Natural killer cell (primary cell): ENCODE measurements at places on chromosomes 1 and 21. TPM values are rescaled to one million over a fixed set of nuclear protein-coding genes. Genes with fewer than 3 reads are reported as not detected.

Gene ESRRG
- total RNA-seq = not detected

Gene KCNJ9
- total RNA-seq = not detected

Gene KAZN
- 1.2 TPM for total RNA-seq

Gene BRDT
- total RNA-seq = not detected

Gene RER1
- total RNA-seq = 98.9 TPM

Gene PLA2G2F
- not detected for total RNA-seq

DNA sequence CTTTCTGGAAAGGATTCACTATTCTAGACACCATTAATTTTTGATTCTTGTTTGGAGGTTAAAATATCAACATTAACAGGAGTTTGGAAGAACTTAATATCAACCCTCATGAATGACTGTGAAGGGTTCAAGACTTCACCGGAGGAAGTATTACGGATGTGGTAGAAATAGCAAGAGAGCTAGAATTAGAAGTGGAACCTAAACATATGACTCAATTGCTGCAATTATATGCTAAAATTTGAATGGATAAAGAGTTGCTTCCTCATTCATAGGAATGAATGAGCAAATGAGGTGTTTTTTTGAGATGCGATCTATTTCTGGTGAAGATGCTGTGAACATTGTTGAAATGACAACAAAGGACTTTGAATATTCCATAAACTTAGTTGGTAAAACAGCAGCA is 77.9 kb upstream of the TNFSF4 start:
- peaks cover 4% of the 10 kb centered on the region for H3K27me3 ChIP-seq
- H3K4me3 ChIP-seq = no peak overlapping the region
- no peaks in the 10 kb centered on the region for H3K36me3 ChIP-seq
- no peaks in the 10 kb centered on the region for H3K4me1 ChIP-seq
- no peak overlapping the region for H3K27ac ChIP-seq

DNA sequence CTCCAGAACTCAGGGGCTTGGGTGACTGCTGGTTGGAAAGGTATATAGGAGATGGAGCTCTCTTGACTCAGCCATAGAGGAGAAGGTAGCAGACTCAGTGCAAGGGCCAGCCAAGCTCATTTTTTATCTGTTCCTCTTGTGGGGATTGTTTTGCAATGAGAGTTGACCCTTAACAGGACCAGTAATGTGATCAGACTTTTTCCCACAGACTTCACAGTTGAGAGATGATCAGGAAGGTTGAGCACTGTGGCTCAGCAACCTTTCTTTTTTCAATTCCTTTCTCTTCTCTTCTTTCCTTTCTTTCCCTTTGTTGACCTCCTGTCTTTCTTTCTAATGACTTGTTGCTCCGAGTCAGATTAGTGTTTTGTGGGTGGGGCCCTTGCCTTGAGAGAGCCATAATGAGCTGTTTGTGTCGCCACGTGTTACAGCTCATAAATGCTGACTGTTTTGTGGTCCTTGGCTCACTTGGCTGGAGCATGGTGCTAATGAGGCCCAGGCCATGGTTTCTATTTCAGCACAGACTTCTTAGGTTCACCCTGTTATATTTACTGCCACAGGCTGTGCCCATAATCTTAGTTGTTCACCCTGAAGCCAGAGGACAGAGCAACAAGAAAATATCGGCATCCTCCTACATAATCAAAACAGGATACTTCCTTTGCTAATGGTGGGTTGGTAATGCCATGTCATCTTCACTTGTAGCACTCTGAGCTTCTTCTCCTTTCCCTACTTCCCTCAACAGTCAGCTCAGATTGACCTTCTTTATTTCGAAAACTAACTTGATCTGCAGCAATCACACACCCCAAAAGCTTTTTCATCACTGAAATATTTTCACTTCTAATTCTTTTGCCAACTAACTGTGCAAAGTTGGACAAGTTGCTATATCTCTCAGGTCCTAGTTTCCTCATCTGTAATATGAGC is 13.9 kb downstream of the ADAM30 start:
- H3K4me3 ChIP-seq = no peak overlapping the region
- no peak for DNase-seq
- H3K4me1 ChIP-seq = no peaks in the 10 kb centered on the region
- peaks cover 2% of the 10 kb centered on the region for H3K27me3 ChIP-seq

DNA sequence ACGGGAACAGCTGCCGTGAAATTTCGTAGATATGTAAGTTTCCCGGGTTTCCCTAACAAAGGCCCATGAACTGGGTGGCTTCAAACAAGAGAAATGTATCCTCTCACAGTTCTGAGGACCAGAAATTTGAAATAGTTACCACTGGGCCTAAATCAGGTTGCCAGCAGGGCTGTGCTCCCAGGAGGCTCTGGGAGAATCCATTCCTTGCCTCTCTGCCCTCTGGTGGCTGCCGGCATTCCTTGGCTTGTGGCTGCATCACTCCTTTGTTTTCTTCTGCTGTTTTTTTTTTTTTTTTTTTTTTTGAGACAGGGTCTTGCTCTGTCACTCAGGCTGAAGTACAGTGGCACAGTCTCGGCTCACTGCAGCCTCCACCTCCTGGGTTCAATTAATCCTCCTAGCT is 23.7 kb downstream of the UMODL1 start:
- H3K4me3 ChIP-seq = no peak overlapping the region
- H3K27ac ChIP-seq = no peak overlapping the region
- H3K36me3 ChIP-seq = no peaks in the 10 kb centered on the region

- H3K4me1 ChIP-seq = peaks cover 17% of the 10 kb centered on the region
- peak overlapping the region; percentile 84 for H3K4me3 ChIP-seq
- H3K27ac ChIP-seq = peak overlapping the region; percentile 93
- DNase-seq = peak; percentile 79
- no peaks in the 10 kb centered on the region for H3K27me3 ChIP-seq
Measured at GRCh38 chr1:45303520-45304310, 23.0 kb upstream of the HPDL start.

DNA sequence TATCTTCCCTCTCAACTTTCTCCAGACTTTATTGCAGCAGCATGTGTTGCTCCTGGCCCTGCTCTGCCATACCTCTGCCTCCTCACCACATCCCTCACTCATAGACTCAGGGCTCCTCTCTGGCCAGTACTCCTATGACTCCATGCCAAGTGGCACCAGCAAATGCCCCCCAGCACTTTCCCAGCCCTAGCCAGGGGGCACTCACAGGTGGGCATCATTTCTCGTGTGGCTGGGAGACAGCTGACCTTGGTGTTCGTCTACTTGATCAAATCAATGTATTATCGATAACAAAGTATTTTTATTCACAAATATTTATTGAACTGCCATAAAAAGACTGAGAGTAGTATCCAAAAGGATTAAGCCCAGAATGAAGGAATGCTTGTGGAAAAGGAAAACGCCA is 418.2 kb downstream of the FAM72C start:
- H3K4me1 ChIP-seq = no peaks in the 10 kb centered on the region
- no peaks in the 10 kb centered on the region for H3K27me3 ChIP-seq
- no peaks in the 10 kb centered on the region for H3K36me3 ChIP-seq
- no peak overlapping the region for H3K4me3 ChIP-seq

DNA sequence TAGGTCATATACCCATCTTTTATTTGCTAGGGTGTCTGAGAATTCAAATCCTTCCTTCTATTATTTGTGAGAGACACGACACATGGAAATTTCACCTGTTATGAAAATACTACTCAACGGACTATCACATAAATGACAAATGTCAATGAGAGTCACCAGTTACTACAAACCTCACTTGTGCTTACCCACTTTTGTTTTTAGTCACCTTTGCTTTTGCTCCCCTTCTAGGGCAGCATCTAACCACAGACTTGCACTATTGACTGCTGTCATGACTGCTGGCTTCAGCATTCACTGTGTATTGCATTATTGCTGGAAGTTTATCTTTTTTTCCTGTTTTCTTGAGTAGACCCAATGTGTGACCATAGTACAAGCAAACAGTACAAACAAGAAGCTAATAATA is 1048.0 kb downstream of the PLA2G4A start:
- H3K27ac ChIP-seq = no peak overlapping the region
- H3K36me3 ChIP-seq = no peaks in the 10 kb centered on the region
- no peaks in the 10 kb centered on the region for H3K4me1 ChIP-seq
- no peak overlapping the region for H3K4me3 ChIP-seq
- no peak for DNase-seq

GRCh38 chr1:201184307-201185122 is 6.1 kb upstream of the IGFN1 start:
- no peak overlapping the region for H3K4me3 ChIP-seq
- no peak for DNase-seq
- no peaks in the 10 kb centered on the region for H3K27me3 ChIP-seq
- no peaks in the 10 kb centered on the region for H3K4me1 ChIP-seq
- H3K36me3 ChIP-seq = no peaks in the 10 kb centered on the region

DNA sequence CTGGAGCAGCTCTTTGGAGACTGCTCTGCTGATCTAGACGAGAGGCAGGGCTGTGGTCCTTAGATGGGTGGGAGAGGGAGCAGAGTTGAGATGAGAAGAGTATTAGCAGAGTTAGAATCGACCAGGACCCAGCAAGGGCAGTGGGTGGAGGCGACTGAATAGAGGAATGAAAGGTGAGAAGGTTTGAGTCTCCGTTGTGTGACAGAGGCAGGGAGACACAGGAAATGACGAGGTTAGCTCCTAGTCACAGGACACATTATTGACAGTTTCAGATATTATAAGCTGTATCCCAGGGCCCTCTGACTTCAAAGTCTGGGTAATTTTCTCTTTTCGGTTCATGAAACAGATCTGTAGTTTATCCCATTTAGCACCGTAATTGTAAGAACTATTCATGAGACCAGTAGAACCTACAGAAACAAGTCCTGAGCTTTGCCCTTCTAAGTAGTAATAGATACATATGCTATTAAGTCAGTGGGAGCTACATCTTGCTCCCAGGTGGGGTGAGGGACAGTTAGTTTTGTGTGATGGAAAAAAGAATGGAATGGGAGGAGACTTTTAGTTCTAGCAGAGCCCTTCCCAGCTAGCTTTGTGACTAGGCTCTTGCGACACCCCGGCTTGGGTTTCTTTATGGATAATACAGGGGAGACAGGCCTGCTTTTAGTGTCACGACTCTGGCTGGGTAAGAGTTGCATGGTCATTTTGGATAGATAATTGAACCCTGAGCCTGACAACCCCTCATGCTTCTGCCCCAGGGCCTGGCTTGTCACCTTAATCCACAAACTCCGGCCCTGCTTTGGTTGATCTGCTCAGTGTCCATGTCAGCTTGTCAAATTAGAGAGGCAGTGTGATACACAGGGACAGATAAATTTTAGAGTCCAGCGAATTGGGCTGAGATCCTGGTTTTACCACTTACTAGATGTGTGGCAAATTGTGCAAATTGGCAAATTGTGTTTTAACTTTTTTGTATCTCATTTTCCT is 70.2 kb downstream of the UCK2 start:
- H3K4me1 ChIP-seq = peaks cover 3% of the 10 kb centered on the region
- H3K27me3 ChIP-seq = no peaks in the 10 kb centered on the region
- no peak overlapping the region for H3K4me3 ChIP-seq
- peak; percentile 15 for DNase-seq

GRCh38 chr1:180290265-180291001 is 60.4 kb downstream of the LHX4 start:
- H3K27ac ChIP-seq = no peak overlapping the region
- no peaks in the 10 kb centered on the region for H3K27me3 ChIP-seq
- no peak overlapping the region for H3K4me3 ChIP-seq
- DNase-seq = no peak
- H3K36me3 ChIP-seq = peaks cover 4% of the 10 kb centered on the region

GRCh38 chr1:219574484-219575087 is 38.3 kb downstream of the ZC3H11B start:
- H3K4me1 ChIP-seq = no peaks in the 10 kb centered on the region
- H3K27ac ChIP-seq = no peak overlapping the region
- no peak overlapping the region for H3K4me3 ChIP-seq
- no peak for DNase-seq
- H3K27me3 ChIP-seq = no peaks in the 10 kb centered on the region
- H3K36me3 ChIP-seq = no peaks in the 10 kb centered on the region

- H3K27ac ChIP-seq = no peak overlapping the region
- H3K36me3 ChIP-seq = no peaks in the 10 kb centered on the region
Measured at GRCh38 chr1:53984726-53985125, 33.3 kb downstream of the LDLRAD1 start.

GRCh38 chr1:238752327-238752726 is 634.0 kb upstream of the CHRM3 start:
- H3K4me3 ChIP-seq = no peak overlapping the region
- H3K27ac ChIP-seq = no peak overlapping the region
- H3K4me1 ChIP-seq = no peaks in the 10 kb centered on the region
- no peaks in the 10 kb centered on the region for H3K36me3 ChIP-seq
- DNase-seq = no peak
- H3K27me3 ChIP-seq = no peaks in the 10 kb centered on the region

GRCh38 chr1:184753608-184754475 is 816 bp downstream of the EDEM3 start:
- H3K4me3 ChIP-seq = peak overlapping the region; percentile 92
- peaks cover 6% of the 10 kb centered on the region for H3K4me1 ChIP-seq
- H3K36me3 ChIP-seq = no peaks in the 10 kb centered on the region
- DNase-seq = peak; percentile 66
- H3K27me3 ChIP-seq = no peaks in the 10 kb centered on the region

DNA sequence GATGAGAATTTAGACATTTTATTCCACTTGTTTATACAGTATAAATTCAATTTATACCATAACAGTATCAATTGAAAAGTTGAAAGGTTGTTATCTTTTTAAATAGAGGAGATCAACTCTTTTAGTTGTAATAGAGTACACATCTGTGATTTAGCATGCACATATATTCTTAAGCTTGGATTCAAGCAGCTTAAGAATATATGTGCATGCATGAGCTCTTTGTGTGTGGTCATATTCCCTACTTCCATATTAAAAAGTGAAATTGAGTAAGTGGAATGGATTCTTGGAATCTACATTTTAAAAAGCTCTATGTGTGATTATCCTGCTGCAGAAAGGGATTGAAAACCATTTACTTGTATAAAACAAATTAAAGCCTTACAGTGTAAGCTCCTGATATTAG is 71.9 kb downstream of the SYCP1 start:
- no peaks in the 10 kb centered on the region for H3K4me1 ChIP-seq
- H3K36me3 ChIP-seq = no peaks in the 10 kb centered on the region
- H3K27ac ChIP-seq = no peak overlapping the region
- no peak overlapping the region for H3K4me3 ChIP-seq

GRCh38 chr1:91427741-91428140 is 23.1 kb upstream of the HFM1 start:
- H3K36me3 ChIP-seq = no peaks in the 10 kb centered on the region
- H3K4me1 ChIP-seq = no peaks in the 10 kb centered on the region
- no peak overlapping the region for H3K4me3 ChIP-seq
- no peak for DNase-seq
- no peak overlapping the region for H3K27ac ChIP-seq
- H3K27me3 ChIP-seq = no peaks in the 10 kb centered on the region

DNA sequence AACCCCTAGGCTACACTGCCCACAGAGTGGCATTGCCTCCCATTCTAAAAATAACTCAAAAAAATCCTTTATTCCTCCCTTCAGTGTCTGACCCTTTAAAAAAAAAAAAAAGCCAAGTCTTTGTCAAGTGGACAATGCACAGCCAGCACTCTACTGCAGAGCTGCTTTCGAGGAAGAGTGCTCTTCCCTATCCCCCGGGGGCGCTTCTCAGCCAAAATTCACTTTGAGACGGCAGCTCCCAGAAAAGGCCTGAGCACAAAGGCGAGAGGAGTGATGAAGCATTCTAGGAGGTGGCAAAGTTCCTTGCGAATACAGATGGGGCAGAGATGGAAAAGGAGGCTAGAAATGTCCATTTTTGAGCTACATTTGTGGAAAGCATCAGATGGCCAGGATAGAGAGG is 23.3 kb downstream of the EPHA10 start:
- H3K4me1 ChIP-seq = no peaks in the 10 kb centered on the region
- no peaks in the 10 kb centered on the region for H3K36me3 ChIP-seq
- H3K27ac ChIP-seq = no peak overlapping the region
- peaks cover 6% of the 10 kb centered on the region for H3K27me3 ChIP-seq
